Muscle of leg (tissue), 16 donors: ENCODE measurements at places on chromosomes 13 and 19. TPM values are rescaled to one million over a fixed set of nuclear protein-coding genes. Genes with fewer than 3 reads are reported as not detected.

The KLK12 gene
- total RNA-seq: not detected

The SIGLEC5 gene
- total RNA-seq: 0.13 TPM

The KLK1 gene
- not detected for total RNA-seq

DNA sequence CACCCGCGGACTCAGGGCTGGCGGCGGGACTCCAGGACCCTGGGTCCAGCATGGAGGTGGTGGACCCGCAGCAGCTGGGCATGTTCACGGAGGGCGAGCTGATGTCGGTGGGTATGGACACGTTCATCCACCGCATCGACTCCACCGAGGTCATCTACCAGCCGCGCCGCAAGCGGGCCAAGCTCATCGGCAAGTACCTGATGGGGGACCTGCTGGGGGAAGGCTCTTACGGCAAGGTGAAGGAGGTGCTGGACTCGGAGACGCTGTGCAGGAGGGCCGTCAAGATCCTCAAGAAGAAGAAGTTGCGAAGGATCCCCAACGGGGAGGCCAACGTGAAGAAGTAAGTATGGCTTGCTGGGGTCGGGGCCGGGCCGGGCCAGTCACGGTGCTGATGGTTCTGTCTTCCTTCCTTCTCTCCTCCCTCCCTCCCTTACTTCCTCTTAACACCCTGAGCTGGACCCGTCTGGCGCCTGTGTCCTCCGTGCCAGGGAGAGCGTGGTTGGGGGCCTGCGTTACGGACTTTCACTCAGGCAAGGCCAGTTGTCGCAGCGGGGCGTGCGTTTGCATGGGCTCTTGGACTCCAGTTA lies 1.4 kb downstream of the STK11 start:
- no peak for DNase-seq
- peak overlapping the region; percentile 73 for H3K4me3 ChIP-seq
- no peaks in the 10 kb centered on the region for H3K27me3 ChIP-seq
- peaks cover 14% of the 10 kb centered on the region for H3K36me3 ChIP-seq
- peak overlapping the region; percentile 76 for H3K27ac ChIP-seq

The MBD3L3 gene
- not detected for total RNA-seq

GRCh38 chr13:41651413-41652058 lies 194.2 kb downstream of the RGCC start:
- H3K27me3 ChIP-seq: no peaks in the 10 kb centered on the region
- no peak for DNase-seq
- no peaks in the 10 kb centered on the region for H3K4me1 ChIP-seq

- peak; percentile 91 for DNase-seq
- peaks cover 37% of the 10 kb centered on the region for H3K4me1 ChIP-seq
- peaks cover 13% of the 10 kb centered on the region for H3K36me3 ChIP-seq
- H3K27ac ChIP-seq: peak within 1 kb of the TSS; percentile 72
- H3K4me3 ChIP-seq: peak within 1 kb of the TSS; percentile 88
Observed at GRCh38 chr19:12994701-12995595, at the start of gene NFIX. Gene NFIX, plus strand, starts transcription at chr19:12995475. Its CDS starts 363 bp downstream, at chr19:12995838.

The FAM83E gene
- total RNA-seq: 0.13 TPM

DNA sequence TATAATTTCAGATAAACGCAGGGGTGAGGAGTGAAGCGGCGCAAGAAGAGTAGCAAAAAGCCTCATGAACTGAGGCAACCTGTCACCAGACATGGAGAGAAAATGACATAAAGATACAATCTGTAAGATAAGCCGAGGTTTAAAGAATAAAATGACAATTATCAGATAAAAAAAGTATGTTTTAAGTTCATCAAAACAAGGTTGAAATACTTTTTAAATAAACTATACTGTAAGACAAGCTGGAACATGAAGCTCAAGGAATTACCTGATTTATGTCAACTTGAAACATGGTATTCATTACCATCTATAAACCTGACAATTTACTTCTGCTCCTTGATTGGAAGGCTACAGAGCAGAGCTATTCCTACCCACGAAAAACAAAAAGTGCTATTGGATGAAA lies 61.6 kb downstream of the MYCBP2 start:
- no peak overlapping the region for H3K4me3 ChIP-seq
- no peaks in the 10 kb centered on the region for H3K4me1 ChIP-seq
- peaks cover 3% of the 10 kb centered on the region for H3K36me3 ChIP-seq
- H3K27me3 ChIP-seq: no peaks in the 10 kb centered on the region

DNA sequence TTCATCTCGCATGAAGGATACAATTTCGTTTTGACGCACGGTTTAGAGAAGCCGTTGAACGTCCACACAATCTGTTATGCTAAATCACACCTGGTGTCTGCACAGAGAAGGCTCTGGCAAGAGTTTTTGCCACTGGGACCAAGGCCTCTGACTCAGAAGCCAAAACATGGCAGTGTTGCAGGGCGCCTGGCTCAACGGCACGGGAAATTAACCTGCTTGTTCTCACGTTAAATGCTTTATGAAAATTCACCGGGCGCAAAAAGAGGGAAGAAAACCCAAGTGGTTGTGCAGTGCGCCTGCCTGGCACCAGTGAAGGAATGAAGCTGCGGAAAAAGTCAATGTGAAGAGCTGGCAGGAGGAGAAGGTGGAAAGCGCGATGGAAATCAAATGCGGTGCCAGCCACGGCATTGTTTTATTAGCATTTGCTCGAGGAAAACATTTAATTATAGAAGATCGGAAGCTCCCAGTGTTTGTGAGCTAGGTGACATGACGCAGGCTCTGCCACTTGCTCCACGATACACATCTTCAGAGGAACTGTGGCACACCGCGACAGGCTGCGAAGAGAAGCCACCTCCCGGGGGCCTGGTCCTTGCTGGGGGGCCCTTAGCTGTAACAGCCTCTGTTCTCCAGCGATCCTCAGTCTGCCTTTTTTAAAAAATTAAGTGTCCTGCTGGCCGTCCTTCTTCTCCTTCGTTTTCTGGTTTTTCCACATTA lies 126.2 kb downstream of the ZIC5 start:
- peaks cover 9% of the 10 kb centered on the region for H3K27me3 ChIP-seq
- H3K27ac ChIP-seq: no peak overlapping the region
- no peaks in the 10 kb centered on the region for H3K36me3 ChIP-seq

GRCh38 chr13:32019612-32020233 lies 11.9 kb upstream of the FRY start:
- DNase-seq: peak; percentile 79
- no peak overlapping the region for H3K4me3 ChIP-seq
- no peaks in the 10 kb centered on the region for H3K27me3 ChIP-seq
- H3K36me3 ChIP-seq: no peaks in the 10 kb centered on the region
- H3K4me1 ChIP-seq: peaks cover 9% of the 10 kb centered on the region

GRCh38 chr19:41595258-41595889 lies 19.4 kb downstream of the CEACAM21 start:
- no peaks in the 10 kb centered on the region for H3K4me1 ChIP-seq
- no peaks in the 10 kb centered on the region for H3K27me3 ChIP-seq
- DNase-seq: peak; percentile 65
- no peaks in the 10 kb centered on the region for H3K36me3 ChIP-seq
- no peak overlapping the region for H3K27ac ChIP-seq

The TUBA3C gene
- not detected for total RNA-seq

The ZNF486 gene
- total RNA-seq: 6.9 TPM

- H3K27ac ChIP-seq: peak overlapping the region; percentile 100
- H3K27me3 ChIP-seq: no peaks in the 10 kb centered on the region
- peaks cover 36% of the 10 kb centered on the region for H3K4me1 ChIP-seq
- DNase-seq: peak; percentile 80
- H3K4me3 ChIP-seq: peak overlapping the region; percentile 88
Observed at GRCh38 chr19:47109541-47110375, 3.8 kb downstream of the ZC3H4 start.

DNA sequence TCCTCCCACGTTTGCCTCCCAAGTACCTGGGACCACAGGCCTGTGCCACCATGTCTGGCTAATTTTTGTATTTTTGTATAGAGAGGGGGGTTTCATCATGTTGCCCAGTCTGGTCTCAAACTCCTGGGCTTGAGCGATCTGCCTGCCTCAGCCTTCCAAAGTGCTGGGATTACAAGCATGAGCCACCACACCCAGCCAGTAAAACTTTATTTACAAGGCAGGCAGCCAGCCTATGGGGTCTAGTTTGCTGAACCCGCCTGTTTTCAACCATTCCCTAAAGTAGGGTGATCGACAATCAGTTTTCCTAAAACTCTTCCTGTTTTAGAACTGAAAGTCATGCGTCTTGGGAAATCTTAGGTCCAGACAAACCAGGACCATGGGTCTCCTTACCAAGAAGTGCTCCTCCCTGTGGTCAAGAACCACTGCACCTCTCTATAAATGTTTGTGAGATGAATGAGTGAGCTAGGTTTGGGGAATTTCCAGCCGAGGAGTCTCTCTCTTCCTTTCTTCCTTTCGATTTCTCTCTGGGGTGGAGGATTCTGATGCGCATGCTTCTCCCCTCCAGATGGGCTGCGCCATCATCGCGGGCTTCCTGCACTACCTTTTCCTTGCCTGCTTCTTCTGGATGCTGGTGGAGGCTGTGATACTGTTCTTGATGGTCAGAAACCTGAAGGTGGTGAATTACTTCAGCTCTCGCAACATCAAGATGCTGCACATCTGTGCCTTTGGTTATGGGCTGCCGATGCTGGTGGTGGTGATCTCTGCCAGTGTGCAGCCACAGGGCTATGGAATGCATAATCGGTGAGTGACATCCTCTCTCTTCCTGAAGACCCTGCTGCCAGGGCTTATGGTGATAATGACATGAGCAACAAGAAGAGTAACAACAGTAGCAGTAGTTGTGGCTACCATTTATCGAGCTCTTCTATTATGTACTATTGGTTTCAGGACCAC lies 38.7 kb downstream of the ADGRE1 start:
- no peaks in the 10 kb centered on the region for H3K36me3 ChIP-seq
- no peaks in the 10 kb centered on the region for H3K4me1 ChIP-seq
- no peaks in the 10 kb centered on the region for H3K27me3 ChIP-seq
- no peak for DNase-seq
- H3K4me3 ChIP-seq: no peak overlapping the region

GRCh38 chr19:8850488-8850887 lies 18.3 kb downstream of the MBD3L1 start:
- no peaks in the 10 kb centered on the region for H3K27me3 ChIP-seq
- H3K36me3 ChIP-seq: no peaks in the 10 kb centered on the region
- H3K4me3 ChIP-seq: no peak overlapping the region
- no peak for DNase-seq
- no peaks in the 10 kb centered on the region for H3K4me1 ChIP-seq

DNA sequence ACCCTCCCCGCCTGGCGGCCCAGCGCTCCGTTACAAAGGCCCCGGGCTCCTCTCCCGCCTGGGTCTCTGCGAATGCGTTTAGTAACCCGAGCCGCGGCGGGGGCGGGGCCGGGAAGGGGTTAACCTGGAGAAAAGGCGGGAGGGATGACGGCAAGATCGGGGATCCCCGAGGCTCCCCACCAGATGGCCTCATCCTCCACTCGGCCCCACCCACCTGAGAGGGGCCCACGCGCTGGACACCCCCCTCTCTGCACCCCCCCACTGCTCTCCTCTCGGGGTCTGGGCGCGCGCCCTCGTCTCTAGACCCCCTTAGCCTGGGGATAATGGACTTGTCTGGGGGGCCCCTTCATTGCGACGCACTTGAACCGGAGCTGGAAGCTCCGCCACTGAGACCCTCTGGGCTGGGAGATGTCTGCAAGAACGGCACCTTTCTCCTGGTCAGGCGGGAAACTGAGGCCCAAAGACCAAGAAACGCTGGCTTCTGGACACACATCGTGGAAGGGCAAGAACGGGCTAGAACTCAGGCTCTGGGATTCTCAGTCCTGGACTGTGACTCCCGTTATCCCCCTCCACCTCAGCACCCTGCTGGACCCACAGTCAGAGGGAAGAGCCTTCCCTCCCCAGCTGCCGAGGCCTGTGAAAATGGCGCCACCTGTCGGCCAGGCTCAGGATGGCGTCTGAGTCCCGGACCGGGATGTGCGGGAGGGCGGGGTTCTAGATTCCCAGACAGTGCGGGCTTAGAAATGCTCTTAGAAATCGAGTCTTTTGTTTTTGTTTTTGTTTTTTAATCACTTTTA lies 2.9 kb upstream of the LTBP4 start:
- DNase-seq: peak; percentile 96
- H3K4me1 ChIP-seq: peaks cover 61% of the 10 kb centered on the region
- H3K4me3 ChIP-seq: peak overlapping the region; percentile 36
- no peaks in the 10 kb centered on the region for H3K36me3 ChIP-seq
- H3K27me3 ChIP-seq: peaks cover 62% of the 10 kb centered on the region

DNA sequence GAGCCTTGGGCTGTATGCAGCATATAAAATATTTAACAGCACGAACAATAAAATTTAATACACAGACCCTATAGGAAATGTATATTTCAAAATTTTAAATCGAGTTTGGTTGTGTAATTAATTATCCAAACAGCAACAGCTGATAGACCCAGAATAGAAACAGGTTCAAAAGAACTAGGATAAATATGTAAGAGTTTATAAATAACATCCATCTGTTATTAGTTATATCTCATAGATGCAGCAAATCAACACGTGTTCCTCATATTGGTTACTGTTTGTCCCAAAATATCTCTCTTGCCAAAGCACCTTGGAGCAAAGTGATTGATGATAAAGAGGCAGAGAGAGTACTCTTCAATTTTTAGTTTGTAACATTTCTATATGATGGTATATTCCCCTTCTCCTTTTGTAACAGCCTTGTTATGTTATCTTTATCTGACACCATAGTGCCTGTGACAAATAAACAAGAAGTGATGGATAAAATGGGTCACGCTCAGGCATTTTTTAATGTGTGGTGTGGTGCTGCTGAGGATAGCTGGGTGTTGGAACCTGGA lies 260.6 kb upstream of the NBEA start:
- no peaks in the 10 kb centered on the region for H3K27me3 ChIP-seq
- H3K27ac ChIP-seq: peak overlapping the region; percentile 53
- peak; percentile 30 for DNase-seq

DNA sequence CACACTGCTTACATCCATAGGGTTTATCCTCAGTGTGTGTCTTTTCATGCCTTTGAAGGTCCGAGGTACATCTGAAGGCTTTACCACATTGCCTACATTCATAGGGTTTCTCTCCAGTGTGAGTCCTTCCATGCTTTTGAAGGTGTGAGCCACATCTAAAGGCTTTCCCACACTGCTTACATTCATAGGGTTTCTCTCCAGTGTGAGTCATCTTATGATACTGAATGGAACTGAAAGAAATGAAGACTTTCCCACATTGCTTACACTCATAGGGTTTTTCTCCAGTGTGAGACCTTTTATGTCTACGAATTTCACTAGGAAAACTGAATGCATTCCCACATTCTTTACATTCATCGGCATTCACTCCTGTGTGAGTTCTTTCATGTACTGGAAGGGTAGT lies 7.1 kb downstream of the ZNF20 start:
- no peaks in the 10 kb centered on the region for H3K27me3 ChIP-seq
- no peak overlapping the region for H3K4me3 ChIP-seq
- no peak for DNase-seq
- H3K4me1 ChIP-seq: no peaks in the 10 kb centered on the region

GRCh38 chr13:23609414-23609760 lies 39.2 kb downstream of the TNFRSF19 start:
- DNase-seq: peak; percentile 76
- H3K4me1 ChIP-seq: peaks cover 24% of the 10 kb centered on the region
- no peaks in the 10 kb centered on the region for H3K36me3 ChIP-seq
- H3K27ac ChIP-seq: peak overlapping the region; percentile 45
- H3K27me3 ChIP-seq: no peaks in the 10 kb centered on the region
- H3K4me3 ChIP-seq: no peak overlapping the region

- H3K27me3 ChIP-seq: no peaks in the 10 kb centered on the region
- no peaks in the 10 kb centered on the region for H3K36me3 ChIP-seq
- H3K27ac ChIP-seq: no peak overlapping the region
- no peak overlapping the region for H3K4me3 ChIP-seq
- no peak for DNase-seq
Observed at GRCh38 chr13:105816994-105817393, 718.5 kb downstream of the EFNB2 start.

- no peak overlapping the region for H3K4me3 ChIP-seq
- H3K36me3 ChIP-seq: no peaks in the 10 kb centered on the region
- H3K27ac ChIP-seq: no peak overlapping the region
- no peaks in the 10 kb centered on the region for H3K27me3 ChIP-seq
- no peaks in the 10 kb centered on the region for H3K4me1 ChIP-seq
Observed at GRCh38 chr13:108439556-108439955, 170.0 kb downstream of the TNFSF13B start.

The ZNF43 gene
- total RNA-seq: 16.7 TPM

- H3K36me3 ChIP-seq: peaks cover 79% of the 10 kb centered on the region
- peak; percentile 51 for DNase-seq
- H3K27me3 ChIP-seq: peaks cover 2% of the 10 kb centered on the region
- H3K4me3 ChIP-seq: no peak overlapping the region
Observed at GRCh38 chr19:4692251-4693077, 22.3 kb upstream of the MYDGF start.
